GM12864 (cell line): ENCODE measurements at places on chromosomes 7 and 10.

GRCh38 chr10:123771877-123772644, 105.9 kb downstream of the GPR26 start:
- DNase-seq: no peak

DNA sequence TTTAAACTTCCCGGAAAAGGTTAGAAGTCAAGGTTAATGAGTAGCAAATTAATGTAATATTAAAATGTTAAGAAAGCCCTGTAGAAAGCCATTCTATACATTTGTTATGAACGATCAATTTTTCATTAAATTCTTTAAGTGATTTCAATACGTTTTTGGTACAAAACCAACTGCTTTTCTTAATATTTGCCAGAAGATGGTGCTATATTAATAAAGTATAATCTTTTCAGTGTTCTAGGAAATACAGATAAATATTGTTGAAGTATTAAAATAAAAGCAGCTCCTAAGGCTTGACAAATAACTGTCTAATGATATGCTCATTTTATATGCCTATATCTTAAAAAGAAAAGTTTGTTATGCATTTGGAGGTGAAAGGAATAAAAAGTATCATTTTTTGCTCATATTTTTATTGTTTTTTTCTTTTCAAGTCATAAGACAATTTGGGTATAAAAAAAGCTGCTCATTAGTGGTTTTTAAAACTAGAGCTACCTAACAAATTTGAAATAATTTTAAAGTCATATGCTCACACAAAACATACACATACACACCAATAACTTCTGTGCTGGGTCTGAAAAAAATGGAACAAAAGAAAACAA, 130.3 kb upstream of the POT1 start:
- no peak for DNase-seq

DNA sequence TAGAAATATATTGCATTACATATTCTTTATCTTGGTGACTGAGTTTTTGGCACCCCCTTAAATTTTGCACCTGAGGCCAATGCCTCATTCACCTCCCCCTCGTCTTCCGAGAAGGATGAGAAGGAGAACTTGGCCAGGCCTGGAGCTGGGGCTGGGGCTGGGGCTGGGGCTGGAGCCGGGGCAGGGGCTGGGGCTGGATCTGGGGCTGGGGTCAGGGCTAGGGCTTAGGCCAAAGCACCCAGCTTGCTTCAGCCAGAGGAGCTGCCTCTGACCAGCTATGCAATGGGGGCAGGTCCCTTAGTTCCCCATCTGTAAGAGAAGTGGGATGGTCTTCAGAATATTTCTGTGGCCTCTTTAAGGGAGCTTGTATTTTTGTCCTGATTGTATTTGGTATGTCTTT, 3.8 kb upstream of the PRKAG2 start:
- no peak for DNase-seq

DNA sequence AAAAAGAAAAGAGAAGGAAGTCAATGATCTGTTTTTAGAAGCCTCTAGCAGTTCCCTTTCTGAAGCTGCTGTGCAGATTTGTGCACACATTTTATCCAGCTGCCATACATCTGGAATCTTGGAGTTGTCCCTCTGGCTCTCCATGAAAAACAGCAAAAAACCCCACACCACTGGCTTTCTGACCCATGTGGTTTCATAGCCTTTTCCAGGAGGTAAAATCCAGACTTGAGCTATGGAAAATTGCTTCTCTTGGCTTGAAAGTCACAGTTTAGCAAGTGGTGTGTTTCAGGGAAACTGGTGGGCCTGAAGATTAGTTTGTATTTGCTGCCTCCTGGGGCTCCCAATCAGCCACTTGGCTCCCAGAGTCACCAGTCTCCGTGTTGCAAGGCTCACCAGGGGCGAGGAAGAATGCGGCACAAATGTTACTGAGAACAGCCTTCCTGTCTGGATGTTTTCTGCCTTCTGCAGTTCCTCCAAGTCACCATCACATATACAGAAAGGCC, 50.1 kb upstream of the ADRB1 start:
- no peak for DNase-seq

DNA sequence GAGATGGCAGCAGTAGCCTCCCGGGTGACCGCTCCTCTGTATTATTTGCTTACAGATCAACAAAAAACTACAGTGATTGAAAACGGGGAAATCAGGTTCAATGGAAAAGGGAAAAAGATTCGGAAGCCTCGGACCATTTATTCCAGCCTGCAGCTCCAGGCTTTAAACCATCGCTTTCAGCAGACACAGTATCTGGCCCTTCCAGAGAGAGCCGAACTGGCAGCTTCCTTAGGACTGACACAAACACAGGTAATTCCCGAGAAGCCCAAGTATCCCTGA, 2.2 kb downstream of the DLX6 start:
- DNase-seq: no peak
